ENCODE measurements at places on chromosomes 4 and X. TPM values are rescaled to one million over a fixed set of nuclear protein-coding genes. Genes with fewer than 3 reads are reported as not detected.

Gene PLAC8
- total RNA-seq: 63.2 TPM

GRCh38 chr4:101009471-101009870 lies 337.9 kb downstream of the PPP3CA start:
- DNase-seq: no peak

DNA sequence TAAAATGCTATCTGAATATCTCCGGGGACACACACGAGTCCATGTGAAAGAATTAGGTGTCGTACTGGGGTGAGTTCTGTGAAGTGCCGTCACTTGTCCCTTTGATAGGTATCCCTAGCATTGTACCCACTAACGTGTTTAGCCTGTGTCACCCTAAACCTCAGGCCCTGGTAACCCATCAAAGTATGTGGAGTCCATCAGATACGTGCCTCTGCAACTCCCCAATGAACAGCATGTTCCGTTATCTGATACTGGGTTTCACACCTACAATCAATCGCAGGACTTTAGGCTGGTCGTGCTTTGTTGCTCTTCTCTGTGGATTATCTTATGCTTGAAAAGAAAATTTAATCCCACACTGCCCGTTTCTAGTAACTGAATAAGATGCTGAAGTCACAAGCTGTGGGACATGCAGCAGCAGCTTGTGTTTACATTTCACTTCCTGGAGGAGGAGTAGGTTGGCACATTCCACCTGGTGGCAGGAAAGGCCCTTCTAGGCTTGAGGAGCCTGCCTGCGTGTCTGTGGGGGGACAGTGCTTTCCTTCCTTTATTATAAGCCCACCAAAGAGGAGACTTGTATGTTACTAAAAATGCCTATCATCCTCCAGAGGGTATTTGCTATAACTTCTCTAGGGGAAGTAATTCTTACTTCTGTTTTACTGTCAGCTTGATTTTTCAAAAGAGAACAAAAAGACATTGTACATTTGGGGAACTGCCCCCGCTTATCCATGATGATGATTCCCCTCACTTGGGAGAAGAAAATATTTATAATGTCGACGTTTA lies 127.2 kb downstream of the FNIP2 start:
- DNase-seq: no peak

- no peak for DNase-seq
Measured at GRCh38 chrX:13215729-13216128, 104.1 kb downstream of the ATXN3L start.
